ENCODE measurements at places on chromosomes 2 and 18. TPM values are rescaled to one million over a fixed set of nuclear protein-coding genes. Genes with fewer than 3 reads are reported as not detected.

DNA sequence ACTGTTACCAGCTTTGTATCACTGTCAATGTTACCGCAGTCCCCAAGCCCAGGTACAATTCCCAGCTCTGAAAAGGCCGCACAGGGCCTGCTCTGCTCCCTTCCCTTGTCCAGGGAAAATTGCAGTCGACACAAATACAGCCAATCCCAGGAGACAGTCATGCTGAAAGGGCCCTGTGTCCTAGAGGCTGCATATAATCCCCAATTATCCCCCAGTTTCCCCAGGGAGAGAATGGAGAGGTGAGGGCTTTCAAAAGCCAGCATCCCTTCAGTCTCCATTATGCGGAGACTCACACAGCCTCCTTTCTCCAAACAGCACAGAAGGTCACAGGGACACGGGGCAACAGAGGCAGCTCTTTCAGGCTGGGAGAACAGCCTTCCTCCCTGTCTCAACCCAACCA, 17.1 kb upstream of the CTIF start:
- DNase-seq = no peak

DNA sequence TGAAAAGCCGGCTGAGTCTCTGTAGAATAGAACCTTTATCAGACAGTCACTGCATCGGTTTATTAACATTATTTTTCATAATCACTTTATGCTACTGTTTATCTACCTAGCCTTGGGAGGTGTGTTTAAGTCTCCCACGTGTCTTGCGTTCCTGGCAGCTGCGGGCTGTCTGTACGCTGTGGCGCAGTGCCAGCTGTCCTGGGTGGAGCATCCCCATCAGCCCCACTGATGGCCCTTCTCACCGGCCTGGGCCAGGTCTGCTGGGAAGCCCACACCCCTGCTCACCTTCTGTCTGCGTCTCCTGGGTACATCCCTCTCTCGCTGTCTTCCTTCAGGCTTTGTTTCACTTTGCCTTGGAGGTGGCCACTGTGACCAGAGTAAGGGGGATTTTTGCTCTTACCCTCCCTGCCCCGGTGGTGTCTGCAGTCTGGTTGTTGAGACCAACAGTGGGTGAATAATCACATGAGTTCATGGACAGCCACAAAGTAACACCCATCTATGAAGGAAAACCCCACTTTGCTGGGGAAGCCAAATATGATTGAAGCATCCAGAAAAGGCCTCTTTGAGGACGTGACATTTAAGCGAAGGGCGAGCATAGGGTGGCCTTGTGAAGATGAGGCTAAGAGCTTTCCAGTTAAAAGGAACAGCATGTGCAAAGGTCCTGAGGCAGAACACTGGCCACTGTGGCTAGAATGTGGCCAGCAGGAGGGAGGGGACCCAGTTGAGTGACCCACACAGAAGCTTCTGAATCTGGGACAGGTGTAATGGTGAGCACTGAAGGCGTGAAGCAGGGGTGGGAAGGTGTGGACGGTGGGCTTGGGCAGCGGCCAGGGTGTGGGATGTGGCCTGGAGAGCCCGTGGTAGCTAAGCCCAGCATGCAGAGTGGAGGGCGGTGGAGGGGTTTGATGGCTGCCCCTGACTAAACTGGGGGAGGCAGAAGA, 41.7 kb downstream of the RAMP1 start:
- DNase-seq = no peak

GRCh38 chr2:165224941-165225340, 14.3 kb upstream of the SCN2A start:
- no peak for DNase-seq

DNA sequence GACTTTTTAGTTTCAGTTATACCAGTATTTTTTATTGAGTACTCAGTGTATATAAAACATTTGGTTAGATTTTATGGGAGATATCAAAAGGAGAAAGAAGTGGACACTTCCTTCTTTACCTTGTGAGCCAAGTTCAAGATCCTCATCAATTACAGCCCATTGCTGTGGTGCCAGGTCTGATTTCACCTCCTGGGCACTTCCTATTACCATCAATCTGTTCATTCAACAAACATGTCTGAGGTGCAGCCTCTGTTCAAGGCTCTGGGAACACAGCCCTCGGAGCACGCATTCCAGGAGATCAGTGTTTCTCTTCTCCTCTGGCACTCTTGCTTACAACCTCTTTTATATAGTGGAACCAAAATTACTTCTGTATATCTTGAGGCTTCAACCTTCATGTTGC, 171.4 kb upstream of the ALPP start:
- DNase-seq = no peak

DNA sequence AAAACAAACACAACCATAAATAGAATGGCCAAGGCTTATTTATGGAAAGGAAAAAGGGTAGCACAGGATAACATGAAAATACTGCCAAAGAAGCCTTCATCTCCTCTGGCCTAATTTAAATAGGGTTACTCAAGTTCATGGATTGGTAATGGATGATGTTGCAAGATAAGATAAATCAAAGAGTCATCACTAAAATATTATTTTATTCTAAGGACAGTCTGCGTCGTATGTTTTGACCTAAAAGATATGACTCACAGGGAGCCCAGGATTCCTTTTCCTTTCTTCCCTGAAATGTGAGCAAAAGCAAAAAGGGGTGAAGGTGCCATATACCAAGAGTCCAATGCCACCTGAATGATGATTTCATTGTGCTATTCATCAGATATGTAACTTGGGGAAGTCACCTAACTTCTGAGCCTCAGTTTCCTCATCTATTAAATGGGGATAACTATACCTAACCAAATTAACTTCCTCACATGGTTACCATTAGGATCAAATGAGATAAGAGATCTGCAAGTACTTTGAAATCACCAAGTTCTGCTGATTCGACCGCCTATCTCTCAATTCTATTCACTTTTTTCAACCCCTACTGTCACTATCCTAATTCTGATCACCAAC, 137.7 kb downstream of the THADA start:
- no peak for DNase-seq

GRCh38 chr2:6968319-6969100, 51.3 kb downstream of the RNF144A start:
- no peak for DNase-seq

GRCh38 chr18:52541056-52541455, 201.1 kb downstream of the DCC start:
- DNase-seq = no peak

REG3A gene
- polyA plus RNA-seq = not detected

- no peak for DNase-seq
Measured at GRCh38 chr18:45291621-45292615, 323.4 kb upstream of the SLC14A2 start.

- DNase-seq = no peak
Measured at GRCh38 chr2:31696068-31696467, 115.3 kb upstream of the SRD5A2 start.

DNA sequence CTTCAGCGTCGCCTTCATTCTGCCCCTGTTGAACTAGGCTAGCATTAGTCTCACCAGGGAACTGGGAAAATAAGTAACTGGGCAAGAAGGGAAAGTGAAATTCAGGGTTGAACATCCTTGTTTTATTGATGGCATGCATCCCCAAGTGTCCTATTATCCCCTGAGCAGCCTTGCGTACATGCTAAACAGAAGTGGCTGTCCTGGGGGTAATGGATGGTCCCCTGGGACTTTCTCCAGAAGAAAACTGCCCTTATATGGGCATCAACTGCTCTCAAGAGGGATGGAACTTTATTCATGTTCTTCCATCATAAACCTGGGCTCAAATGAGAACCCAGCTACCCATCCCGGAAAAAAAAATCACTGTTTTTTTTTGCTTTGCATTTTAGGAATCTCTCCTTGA, 11.8 kb upstream of the SMIM21 start:
- DNase-seq = no peak

DNA sequence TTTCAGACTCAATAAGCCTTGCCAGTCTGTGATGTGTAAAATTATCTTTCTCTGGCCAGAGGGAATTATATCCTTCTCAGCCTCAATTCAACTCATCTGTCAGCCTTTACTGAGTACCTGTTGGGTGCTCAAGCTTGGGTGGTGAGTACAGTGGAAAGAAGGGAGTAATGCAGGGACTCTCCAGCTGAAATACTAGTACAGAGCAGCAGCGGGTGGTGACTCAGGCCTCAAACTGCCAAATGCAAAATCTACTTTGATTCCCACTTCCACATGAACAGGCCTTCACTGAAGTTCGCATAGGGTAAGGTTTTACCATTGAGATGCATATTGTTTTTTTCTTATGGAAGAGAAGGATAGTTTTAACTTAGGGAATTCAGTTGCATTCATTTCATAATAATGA, 326.8 kb downstream of the LRRTM1 start:
- no peak for DNase-seq

DNA sequence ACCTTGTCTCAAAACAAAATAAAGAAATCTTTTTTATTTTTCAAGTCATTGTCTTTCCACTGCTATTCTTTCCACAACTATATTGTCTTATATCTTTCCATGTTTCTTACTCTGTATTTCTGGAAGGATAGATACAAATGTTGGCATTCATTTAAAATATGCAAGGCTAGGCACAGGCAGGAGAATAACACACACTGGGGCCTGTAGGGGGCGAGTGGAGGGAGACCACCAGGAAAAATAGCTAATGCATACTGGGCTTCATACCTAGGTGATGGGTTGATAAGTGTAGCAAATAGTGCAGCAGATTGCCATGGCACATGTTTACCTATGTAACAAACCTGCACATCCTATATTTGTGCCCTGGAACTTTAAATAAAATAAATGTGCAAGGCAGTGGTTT, 9.6 kb downstream of the MRPL30 start:
- DNase-seq = no peak

Data from right renal pelvis (tissue), 4 donors.